ENCODE measurements at places on chromosomes 1 and 21.

DNA sequence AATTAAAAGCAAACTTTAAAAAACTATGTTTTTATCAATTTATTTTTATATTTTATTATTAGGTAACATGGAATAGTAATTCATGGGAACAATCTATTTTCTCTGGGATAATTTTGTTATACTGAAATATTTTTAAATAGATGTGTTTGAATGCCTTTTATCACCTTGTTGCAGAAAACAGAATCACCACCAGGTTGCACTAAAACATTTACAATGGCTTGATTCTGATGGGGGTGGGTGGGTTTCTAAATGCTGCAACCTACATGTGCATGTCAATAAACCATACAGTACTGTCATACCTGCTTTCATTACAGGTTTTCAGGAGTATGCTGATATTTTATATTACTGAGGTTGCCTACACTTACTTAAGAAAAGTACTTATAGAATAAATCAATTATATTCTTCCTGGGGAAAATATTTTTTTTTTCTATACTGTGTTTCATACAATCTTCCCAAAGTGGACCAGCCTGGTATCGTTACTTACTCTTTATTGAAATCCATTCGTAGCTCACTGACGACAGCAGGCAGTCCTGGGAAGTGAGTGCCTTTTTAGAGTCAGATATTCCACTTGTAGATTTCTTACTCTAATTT lies 132.8 kb downstream of the PTPRC start:
- DNase-seq, result peak; percentile 18

- DNase-seq, result no peak
Measured at GRCh38 chr1:238073991-238074390, 183.3 kb upstream of the ZP4 start.

GRCh38 chr1:227903614-227904501 lies 43.9 kb downstream of the WNT9A start:
- DNase-seq, result no peak

DNA sequence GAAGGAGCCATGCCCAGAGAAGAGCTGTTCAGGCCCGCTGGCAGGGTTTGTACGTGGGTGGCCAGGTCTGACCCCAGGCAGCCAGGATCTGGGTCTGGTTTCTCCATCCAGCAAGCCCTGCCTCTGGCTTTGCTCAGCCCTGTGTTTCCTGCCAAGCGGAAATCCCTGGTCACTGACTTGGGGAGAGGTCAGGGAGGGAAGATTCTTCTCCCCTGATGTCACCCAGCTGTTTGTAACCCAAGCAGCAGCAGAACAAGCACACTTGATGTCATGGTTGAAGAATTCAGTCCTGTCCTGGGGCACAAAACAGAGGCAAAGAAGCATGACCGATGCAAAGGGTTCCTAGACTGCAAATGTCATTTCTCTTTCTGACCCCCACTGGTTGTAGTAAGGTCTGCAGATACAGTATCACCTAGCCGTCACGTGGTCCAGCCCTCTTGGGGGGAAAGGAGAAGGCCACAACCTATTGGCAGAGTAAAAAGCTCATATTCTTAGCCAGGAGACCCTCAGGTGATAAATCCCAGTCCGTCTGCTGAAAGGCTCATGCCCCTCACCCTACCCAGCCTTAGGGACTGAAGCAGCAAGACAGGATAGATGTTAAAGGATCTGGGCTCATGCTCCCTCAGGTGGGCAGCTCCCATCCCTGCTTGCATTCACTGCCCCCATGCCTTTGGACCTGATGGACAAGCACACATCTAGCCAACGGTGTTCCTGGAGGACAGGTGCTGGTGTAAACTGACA lies 120.9 kb downstream of the SYT2 start:
- no peak for DNase-seq

- no peak for DNase-seq
Measured at GRCh38 chr1:207115269-207115668, 11.2 kb downstream of the C4BPA start.

DNA sequence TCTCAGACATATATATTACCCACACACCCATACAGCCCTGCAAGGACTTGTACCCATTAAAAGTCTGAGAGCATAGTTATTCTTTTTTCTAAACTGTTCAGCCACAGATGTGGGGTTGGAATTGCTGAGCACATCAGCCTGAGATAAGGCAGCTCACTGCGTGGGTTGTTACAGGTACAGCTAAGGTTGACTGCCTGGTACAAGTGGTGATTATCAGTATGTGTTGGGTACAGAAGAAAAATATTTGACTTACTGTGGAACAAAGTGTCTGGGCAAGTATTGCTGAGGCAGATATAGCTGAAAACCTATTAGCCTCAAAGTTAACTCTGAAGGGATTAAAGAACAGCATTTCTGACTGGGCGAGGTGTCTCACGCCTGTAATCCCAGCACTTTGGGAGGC lies 5.0 kb downstream of the STX12 start:
- no peak for DNase-seq

DNA sequence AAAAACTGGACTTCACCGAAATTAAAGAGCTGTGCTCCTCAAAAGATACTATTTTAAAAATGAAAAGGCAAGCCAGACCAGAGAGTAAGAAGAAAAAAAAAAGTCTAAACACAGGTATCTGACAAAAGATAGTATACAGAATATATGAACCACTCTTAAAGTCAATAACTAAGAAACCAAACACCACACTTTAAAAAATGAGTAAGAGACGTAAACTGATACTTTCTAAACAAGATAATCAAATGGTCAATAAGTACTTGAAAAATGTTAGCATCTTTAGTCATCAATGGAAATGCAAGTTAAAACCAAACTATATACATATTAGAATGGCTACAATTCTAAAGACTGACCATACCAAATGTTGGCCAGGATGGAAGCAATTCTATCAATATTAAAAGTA lies 77.6 kb downstream of the EVI5 start:
- DNase-seq, result no peak

GRCh38 chr1:115898020-115898419 lies 57.1 kb upstream of the NHLH2 start:
- no peak for DNase-seq

DNA sequence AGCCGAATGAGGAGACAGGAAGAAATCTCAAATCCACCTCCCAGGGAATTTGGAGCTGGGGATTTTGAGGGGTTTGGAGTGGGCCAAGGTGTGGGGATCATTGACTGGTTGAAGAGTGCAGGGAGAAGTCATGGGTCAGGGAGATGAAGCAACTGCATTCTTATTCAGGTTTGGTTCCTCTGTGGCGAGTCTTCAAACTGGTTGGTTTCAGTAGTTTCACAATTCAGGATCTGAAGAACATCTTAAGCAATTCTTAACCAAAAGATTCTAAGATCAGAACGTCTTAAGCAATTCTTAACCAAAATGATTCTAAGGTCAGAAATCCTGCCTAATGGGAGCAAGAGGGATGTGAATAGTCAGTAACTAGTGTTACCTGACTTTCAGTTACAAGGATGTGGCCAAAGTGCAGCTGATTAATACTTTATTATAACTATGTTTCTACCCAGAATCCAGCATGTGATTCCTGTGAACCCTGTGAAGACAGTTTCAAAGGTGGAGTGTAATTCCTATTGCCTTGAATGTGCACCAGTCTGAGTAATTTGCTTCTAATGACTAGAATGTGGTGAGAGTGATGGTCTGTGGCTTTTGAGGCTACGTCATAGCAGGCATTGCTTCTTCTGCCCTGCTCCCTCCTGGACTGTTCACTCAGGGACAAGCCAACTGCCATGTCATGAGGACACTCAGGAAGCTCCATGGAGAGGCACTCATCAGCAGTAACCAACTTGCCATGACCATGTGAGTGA lies 61.2 kb downstream of the OLFML3 start:
- no peak for DNase-seq

DNA sequence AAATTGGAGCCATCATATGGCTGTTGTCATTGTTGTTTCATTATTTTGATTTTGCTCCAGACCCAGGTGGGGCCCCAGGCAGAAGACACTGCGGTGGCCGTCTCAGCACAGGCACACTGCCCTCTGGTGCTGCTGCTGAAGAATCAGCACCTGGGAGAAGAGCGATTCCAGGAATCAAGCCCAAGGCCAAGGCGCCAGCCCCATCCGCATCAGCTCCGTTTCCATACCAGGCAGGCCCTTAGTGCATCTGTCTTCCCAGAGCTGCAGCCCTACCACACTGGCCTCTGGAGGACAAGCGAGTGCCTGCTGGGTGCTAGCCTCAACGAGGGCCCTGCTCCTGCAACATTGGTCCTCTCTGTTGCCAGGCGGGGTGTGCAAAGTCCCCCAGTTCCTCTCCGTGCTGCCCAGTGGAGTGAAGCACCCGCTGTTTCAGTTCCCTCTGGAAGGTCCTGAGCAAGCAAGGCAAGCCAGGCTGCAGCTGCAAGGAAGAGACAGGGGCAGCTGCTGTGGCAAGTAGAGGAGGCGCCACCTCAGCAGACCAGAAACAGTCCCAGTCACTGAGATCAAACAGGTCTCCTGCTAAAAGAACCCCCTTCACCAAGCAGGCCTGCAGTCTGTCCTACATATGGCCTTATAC lies 5.2 kb downstream of the GRIK3 start:
- DNase-seq, result no peak

- DNase-seq, result peak; percentile 28
Measured at GRCh38 chr1:5637171-5637570, 355.1 kb downstream of the NPHP4 start.

GRCh38 chr21:34201001-34201400 lies 127.6 kb downstream of the MRPS6 start:
- no peak for DNase-seq

GRCh38 chr21:16642353-16642752 lies 870.5 kb upstream of the CXADR start:
- DNase-seq, result no peak

DNA sequence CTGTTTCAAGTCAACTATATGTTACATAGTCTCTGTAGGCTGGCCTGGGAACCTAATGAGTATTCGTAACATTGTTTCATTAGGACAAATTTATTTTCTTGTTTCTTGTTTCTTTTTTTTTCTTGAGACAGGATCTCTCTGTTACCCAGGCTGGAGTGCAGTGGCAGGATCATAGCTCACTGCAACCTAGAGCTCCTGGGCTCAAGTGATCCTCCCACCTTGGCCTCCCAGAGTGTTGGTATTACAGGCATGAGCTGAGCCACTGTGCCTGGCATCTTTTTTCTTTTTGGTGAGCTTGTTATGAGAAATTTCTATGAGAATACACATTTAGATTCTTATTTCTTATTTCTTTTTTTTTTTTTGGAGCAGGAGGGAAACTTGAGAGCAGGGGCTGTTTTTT lies 6.8 kb downstream of the CENPS start:
- no peak for DNase-seq

DNA sequence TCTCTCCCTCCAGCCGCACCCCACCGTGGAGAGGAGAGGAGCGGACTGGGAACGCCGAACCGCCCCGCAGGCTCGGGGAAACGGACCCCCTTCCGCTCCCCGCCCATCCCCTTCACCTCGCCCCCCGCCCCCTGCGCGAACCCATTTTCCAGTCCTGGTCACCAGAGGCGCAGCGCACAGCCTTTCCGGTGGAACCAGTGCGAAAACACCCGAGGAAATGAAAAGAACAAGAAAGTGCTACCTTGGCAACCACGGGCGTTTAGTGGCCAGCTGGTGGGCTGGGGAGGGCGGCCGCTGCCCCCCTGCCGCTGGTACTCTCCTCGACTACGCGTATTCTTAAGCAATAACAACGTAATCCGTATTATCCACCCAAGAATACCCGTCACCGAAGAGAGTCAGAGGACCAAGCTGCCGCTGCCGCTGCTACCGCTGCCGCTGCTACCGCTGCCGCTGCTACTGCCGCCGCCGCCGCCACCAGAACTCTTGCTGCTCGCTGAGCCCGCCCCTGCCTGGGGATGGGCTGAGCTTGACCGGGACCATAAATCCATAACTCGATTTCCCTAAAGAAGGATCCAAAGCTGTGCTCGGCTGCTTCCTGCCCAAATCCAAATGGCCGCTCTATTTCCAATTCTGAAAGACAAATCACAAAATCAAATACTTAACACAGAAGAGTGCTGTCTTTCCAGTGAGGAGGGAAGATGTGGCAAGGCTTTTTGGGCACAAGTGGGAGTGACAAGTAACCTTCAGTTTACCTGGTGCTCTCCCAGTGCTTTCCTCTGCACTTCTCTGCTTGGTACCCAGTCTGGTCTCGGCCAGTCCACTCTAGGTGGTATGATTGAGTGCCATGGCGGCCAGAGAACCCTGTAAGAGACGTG lies 125.2 kb upstream of the DPYD start:
- peak; percentile 25 for DNase-seq

DNA sequence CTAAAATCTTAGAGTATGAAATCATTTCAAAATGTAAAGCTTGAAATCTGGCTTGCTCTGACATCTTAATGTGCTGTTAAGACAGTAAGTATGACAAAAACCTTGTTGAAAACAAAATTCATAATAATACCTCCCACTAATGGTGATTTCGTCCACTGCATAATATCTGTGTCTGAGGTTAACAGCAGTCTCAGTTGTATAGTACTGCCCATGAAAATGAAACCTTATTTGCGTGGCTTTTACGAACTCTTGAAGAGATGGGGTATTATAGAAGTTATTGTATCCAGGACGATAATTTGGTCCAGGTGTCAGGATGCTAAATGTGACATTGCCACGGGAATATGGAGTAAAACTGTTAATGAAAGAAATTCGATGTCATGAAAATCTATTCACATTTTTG lies 99.9 kb downstream of the USH2A start:
- DNase-seq, result no peak

GRCh38 chr1:113654883-113655282 lies 104.4 kb downstream of the PHTF1 start:
- no peak for DNase-seq

GRCh38 chr1:47211796-47212269 lies 20.2 kb downstream of the TAL1 start:
- DNase-seq, result no peak

DNA sequence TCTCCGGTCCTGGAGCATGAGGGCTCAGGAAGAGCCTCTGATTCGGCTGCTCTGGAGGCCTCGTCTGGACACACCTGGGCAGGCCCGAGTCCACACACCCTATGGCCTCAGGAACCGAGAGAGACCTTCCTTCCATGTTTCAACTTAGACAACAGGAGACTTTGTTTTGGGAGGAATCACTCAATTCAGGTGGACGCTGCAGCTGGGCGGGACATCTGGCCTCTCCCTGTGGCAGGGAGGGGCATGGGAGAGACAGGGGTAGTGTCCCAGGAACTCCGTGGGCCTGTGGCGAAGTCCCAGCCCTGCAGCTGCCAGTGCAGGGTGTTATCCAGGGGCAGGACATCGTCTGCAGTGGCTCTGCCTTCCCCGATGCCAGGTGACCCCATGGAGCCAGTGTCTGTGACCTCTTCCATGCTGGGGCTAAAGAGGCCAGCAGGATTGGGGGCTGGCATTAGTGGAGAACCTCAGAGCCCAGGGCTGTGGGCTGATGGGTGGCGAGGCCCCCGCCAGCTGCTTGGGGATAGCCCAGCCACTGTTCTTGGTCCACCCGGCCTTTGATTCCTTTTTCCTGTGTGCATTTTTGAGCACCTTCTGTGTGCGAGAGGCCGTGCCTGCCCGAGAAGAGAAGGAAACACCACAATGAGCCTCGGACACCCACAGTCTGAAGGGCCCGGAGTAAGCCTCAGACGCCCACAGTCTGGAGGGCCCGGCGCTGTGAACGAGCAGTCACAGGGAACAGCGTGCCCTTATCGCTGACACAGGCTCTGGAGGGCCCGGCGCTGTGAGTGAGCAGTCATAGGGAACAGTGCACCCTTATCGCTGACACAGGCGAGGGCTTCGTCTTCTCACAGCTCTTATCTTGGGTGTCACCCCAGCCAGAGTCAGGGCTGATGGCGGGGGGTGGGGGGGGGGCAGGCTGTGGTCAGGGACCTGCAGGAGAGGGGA lies 6.2 kb downstream of the COL18A1 start:
- no peak for DNase-seq

- no peak for DNase-seq
Measured at GRCh38 chr1:11384170-11384554, 94.8 kb upstream of the DISP3 start.

GRCh38 chr1:221031458-221032203 lies 152.4 kb downstream of the HLX start:
- DNase-seq, result no peak
